Stimulated activated CD4-positive, alpha-beta T cell treated with anti-CD3 and anti-CD28 coated beads, Interleukin-12 subunit alpha, Interleukin-12 subunit beta, amount 100 ng/mL, for 24 hours (primary cell): ENCODE measurements at places on chromosomes 1 and 21.

- DNase-seq, result no peak
Measured at GRCh38 chr1:221865808-221866207, 123.9 kb upstream of the DUSP10 start.

DNA sequence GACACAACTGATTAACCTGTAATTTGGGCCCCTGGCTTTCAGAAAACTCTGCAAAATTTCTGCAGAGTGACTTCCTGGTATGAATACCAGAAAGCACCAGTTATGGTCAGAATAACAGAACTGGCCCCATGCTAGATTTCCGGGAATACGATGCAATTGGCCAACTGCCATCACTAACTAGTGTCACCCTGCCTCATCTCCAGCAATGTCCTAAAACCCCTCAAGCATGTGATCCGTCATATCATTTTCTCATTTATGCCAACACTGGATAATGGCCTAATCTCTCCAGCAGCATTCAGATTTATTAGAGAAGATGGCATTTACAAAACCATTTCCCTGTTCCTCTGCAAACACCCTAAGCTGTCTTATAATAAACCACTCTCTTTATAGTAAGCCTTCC lies 15.4 kb downstream of the KAZN start:
- DNase-seq, result no peak

DNA sequence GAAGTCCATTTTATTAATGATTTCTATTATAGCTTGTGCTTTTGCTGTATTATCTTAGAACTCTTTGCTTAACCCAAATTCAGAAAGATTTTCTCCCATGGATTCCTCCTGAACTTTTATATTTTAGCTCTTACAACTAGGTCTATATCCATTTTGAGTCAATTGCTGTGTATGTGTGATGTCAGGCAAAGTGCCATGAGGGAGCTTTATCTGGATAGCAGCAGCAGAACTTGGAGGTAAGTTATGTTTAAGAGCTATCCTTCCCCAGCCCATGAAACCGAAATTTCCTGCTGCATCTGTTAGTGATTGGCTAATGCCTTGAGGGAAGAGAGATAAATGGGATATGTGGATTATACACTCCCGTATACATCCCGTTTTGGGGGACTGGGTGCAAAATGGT lies 29.9 kb downstream of the ADAM30 start:
- no peak for DNase-seq

- DNase-seq, result no peak
Measured at GRCh38 chr1:37497832-37498231, 16.7 kb downstream of the MEAF6 start.

- no peak for DNase-seq
Measured at GRCh38 chr1:49416758-49417157, 607.0 kb downstream of the AGBL4 start.

- no peak for DNase-seq
Measured at GRCh38 chr1:56931211-56931610, 34.6 kb downstream of the C8B start.

DNA sequence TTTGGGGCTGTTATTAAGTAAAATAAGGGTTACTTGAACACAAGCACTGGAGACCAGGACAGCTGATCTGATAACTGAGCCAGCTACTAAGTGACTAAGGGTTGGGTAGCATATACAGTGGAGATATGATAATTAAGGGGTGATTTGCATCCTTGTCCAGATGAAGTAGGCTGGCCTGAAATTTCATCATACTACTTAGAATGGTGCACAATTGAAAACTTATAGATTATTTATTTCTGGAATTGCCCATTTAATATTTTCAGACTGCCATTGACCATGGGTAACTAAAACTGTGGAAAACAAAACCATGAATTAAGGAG lies 3.8 kb upstream of the CD1B start:
- DNase-seq, result no peak

DNA sequence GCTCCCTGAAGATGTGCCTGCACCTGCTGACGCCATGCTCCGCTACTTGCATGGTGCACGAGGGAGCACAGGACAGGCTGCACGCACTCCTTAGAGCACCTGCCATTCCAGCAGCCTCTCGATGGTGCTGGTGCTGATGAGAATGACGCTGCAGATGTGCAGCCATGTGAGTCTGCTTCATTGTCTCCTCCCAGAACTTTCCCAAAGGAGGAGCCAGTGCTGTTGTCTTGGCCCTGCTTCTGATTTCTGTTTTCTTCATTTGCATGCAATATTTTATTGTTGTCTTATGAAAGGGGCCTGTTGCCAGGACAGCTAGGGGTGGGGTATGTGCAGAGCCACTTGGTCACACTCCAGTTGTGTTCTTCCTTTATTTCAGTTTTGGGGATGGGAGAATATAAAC lies 70.1 kb downstream of the PCBP3 start:
- DNase-seq, result no peak

- DNase-seq, result no peak
Measured at GRCh38 chr21:28705616-28706015, 287.1 kb downstream of the LTN1 start.

- DNase-seq, result no peak
Measured at GRCh38 chr21:16775076-16775475, 737.8 kb upstream of the CXADR start.

GRCh38 chr1:158969166-158969565 lies 37.8 kb downstream of the PYHIN1 start:
- DNase-seq, result no peak

DNA sequence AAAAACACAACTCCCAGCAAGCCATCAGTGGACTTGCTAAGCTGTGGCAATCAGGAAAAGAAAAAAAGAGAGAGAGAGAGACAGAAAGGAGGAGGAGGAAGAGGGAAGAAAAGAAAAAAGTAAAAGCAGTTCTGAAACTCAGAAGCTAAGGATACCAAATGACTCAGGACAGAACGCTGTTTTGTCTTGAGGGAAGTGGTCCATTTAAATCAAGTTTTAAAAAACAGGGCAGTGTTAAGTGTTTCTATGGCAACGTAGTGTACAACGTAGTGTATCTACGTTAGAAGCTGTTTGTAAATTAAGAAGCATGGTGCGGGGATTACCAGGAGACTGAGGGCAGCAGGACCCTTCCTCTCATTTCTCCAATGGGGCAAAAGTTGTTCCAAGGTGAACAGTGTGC lies 5.8 kb downstream of the ADORA3 start:
- no peak for DNase-seq

- no peak for DNase-seq
Measured at GRCh38 chr1:36876990-36877389, 157.3 kb downstream of the GRIK3 start.

DNA sequence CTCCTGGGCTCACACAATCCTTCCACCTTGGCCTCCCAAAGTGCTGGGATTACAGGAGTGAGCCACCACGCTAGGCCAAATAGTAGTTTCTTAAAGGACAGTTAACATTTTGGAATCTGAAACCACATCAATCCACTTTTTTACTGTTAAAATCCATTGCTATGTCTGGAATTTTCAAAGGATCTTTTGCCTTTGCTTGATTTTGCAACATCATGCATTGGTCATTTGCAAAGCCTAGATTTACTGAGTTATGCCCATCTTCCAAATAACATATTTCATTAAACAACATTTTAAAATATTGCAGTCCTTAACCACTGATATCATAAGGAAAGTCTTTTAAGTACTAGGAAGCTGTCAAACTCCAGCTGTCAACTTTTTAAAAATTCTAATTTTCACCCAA lies 3.3 kb downstream of the POGZ start:
- no peak for DNase-seq

DNA sequence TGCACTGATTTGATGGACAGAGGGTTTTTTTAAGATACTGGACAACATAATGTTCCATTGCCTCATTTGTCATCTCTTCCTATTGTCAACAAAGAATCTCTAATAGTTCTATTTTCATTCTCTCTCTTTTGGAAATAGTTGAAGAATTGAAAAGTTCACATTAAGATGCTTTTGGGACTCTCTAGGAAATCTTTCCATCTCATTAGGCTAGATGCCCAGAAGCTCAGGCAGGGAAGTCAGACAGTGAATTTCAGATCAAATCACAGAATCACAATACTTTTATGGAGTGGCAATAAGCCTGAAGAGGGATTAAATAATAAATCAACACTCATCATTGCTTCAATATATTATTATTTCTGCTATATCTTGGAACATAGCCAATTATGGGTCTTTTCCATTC lies 29.2 kb downstream of the NEGR1 start:
- no peak for DNase-seq

DNA sequence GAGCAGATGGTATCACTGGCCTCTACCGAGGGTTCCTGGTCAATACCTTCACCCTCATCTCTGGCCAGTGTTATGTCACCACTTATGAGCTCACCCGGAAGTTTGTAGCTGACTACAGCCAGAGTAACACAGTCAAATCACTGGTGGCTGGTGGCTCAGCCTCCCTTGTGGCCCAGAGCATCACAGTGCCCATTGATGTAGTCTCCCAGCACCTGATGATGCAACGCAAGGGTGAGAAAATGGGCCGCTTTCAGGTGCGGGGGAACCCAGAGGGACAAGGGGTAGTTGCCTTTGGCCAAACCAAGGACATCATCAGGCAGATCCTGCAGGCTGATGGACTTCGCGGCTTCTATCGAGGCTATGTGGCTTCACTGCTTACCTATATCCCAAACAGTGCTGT lies 6.1 kb downstream of the SLC25A44 start:
- DNase-seq, result no peak

- DNase-seq, result no peak
Measured at GRCh38 chr21:34205811-34206571, 132.6 kb downstream of the MRPS6 start.

DNA sequence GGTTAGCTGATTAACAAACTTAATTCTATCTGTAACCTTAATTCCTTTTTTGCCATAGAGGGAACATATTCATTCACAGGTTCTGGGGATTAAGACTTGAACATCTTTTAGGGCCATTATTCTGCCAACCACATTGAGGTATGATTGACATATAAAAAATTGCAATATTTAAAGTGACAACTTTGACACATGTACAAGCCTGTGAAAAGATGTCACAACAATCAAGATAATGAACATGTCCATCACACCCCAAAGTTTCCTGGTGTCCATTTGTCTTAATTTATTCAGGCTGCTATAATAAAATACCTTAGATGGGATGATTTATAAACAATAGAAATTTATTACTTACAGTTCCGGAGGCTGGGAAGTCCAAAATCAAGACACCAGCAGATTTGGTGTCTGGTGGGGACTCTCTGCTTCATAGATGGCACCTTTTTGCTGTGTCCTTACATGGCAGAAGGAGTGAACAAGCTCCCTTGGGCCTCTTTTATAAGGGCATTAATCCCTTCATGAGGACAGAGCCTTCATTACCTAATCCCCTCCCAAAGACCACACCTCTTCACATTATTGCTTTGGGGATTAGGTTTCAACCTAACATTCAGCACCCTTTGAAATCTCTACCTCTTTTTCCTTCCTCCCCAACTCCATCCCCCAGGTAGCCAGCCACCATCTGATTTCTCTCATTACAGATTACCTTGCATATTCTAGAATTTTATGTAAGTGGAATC lies 33.0 kb upstream of the TP53BP2 start:
- no peak for DNase-seq

GRCh38 chr1:2943686-2944260 lies 77.5 kb upstream of the ACTRT2 start:
- no peak for DNase-seq
